ENCODE measurements at places on chromosomes 13 and 19.

GRCh38 chr19:57829316-57829715 lies 783 bp upstream of the ZNF587B start:
- DNase-seq, result no peak

DNA sequence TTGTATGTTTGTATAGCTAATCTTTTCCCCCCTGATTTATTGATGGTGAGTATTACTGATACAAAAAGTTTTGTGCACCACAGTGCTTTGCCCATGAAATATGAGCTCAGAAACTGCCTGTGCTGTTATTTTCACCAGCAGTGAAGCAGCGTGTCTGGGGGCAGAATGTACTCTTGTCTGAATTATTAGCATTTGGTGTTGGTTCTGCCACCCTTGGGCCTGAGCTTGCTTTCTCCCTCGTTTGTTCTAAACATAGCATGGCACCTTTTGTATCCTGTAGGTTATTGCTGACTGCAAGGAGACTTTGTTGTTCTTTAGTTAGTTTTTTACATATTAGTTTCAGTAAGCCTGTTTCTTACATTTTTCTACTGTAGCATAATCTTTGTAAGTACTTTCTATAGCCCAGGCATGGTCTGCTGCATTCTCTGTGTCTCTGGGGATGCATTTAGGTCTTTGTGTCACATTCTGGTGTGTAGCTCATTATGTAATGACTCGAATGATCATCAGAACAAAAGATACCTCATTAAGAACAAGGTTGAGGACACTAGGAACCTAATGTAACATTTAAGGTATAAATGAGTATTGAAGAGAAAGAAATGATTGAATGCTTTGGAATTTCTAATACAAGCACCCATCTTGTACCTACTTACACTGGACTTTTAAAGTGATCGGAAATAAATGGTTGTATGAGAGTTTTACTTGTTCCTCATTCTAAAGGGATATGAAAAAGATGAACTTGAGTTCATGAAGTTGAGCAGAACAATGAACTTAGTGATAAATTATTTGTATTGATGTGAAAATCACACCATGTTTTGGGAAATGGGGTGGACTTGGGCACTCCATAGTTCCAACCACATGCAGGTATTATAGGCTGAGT lies 50.3 kb upstream of the GPI start:
- DNase-seq, result no peak

GRCh38 chr13:77028202-77028601 lies 1.2 kb upstream of the FBXL3 start:
- DNase-seq, result no peak

DNA sequence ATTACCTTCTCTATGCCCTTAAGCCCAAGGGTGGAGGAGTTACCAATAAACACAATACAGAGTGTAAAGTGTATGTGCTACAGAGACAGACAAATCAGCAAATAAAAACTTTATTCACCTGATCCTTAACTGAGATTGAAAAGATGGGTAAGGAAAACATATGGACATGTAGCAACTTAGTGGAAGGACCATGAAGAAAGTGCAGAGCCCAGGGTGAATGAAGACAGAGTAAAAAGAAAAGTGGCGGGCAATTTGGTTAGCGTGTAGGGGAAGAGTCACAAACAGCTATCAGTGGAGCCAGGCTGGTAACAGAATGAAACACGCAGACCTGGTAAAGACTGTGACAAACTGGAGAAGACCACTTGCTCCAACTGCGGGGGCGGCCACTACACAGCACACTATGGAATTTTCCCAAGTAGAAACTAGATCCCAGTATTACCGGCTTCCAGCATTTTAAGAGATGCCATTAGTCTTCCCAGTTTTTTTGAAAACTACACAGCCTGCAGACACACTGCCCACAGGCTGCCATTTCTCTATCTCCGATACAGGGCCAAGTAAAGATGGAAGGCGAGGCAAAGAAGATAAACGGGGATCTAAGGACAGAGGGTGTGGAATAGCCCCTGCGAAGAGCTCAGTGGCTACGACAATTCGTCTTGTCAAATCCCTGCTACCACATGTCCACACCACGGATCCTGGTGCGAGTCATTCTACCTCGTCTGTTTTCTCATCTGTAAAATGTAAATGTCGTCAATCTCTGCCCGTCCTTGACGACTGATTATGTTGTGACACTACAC lies 1.2 kb downstream of the UQCRFS1 start:
- DNase-seq, result no peak

DNA sequence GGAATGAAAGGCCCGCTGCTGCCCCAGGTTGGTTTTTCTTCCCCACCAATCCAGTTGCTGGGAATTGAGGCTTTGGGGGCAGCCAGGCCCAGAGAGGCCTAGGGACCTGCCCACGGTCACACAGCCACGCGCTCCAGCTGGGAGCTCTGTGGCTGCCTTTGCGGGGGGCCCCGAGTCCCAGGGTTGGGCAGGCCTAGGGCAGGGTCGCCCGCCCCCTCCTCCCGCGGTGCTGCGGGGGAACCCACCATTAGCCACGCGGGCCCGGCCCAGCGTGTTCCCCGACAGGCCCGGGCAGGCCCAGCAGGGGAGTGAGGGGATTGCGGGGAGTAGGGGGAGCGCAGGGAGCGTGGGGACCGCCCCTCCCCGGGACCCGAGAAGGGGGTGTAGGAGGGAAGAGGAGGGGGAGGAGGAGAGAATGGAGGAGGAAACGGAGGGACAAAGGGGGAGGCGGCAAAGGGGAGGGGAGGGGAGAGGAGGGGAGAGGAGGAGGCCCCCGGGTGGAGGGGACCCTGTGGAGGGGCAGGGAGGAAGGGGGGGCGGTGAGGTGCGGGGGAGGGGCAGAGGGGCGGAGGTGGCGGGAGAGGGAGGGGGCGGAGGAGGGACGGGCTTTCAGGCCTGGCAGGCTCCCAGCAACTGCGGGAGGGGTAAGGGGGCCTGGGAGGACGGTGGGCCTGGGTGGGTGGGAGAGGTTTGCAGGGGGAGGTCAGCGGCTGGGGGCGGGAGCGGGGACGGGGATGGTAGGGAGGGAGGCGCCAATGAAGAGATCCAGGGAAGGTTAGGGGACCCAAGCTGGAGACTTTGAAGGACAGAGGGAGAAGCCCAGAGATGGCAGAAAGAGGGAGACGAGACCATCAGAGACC lies 12.9 kb upstream of the TLE2 start:
- DNase-seq, result no peak

GRCh38 chr13:108508263-108508662 lies 121.1 kb upstream of the MYO16 start:
- no peak for DNase-seq

GRCh38 chr19:49336482-49337266 lies 1.5 kb downstream of the CD37 start:
- no peak for DNase-seq

DNA sequence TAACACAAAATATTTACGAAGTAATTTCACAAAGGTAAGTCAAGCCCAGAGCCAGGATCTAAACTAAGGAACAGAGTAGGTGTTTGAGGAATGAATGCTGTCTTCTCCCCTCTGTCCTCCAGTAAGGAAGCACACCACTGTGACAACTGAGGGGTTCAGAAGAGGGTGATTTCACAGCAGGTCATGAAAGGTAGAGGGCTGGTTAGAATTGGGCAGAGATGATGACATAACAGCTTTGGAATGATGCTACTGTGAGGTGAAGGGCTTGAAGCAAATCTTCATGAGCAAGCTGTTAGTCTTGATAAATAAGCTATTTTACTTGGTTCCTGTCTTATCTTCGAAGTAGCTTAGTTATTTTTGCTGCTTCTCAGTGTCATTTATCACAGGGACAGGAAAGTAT lies 498.6 kb downstream of the FGF9 start:
- no peak for DNase-seq

GRCh38 chr13:76888421-76888820 lies 2.2 kb upstream of the KCTD12 start:
- no peak for DNase-seq

- DNase-seq, result no peak
These were observed 208.0 kb downstream of the LHFPL6 start for GRCh38 chr13:39394796-39395678.

- no peak for DNase-seq
These were observed 64.4 kb downstream of the RASA3 start for GRCh38 chr13:114067886-114068651.

DNA sequence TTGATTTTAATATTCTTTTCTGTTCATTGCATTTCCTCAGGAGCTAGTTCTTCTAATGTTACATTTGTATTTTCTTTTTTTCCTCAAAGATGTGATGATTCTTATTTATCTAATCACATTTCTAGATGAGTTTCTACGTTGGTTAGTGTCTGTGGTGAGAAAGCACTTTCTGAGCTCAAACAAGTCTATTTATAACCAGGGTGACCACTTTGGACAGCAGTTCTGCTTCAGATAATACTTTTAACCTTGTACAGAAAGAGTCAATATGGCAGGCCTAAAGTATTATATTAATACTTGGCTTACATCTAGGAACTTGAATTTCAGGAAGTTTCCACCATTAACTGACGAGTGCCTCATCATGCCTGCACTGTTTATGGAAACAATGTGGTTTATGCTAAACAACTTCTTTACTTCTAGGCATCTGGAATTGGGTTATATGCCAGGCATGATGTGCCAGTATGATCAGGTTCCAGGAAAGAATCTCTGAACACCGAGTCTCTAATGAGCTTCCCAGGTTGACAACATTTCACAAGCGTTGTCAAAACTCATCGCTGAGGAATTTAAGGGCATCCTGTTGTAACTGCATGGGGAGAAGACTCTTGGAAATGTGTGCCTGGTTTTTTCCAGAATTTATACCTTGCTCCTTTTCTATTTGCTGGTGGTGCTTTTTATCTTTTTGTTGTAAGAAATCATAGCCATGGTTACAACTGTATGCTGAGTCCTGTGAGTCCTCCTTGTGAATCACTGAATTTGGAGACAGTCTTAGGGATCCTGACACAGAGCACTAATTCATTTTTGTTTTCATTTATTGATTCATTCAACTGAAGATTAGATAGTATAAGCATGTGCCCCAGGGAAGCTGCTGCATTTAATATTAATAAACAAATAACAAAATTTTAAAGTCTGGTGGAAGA lies 344.4 kb upstream of the PCDH9 start:
- DNase-seq, result no peak

DNA sequence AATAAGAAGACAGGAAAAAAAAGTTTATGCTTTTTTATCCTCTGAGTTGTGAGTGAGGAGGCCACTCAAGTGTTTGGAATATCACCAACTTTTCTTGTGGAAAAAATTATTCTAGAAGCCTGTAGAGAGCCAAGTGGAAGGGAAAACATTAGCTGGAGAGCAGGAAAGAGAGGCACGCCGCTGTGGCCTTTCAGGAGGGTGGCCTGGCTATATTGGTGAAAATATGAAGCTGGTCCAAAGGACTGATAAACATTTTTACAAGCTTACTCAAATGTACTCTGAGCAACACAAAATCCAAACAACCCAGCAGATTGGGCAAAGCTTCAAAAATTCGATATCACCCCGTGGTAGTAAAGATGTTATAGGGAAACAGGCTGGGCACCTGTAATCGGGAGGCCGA lies 2.3 kb upstream of the EIF3G start:
- DNase-seq, result no peak

- no peak for DNase-seq
These were observed 104.7 kb downstream of the TUBGCP3 start for GRCh38 chr13:112483299-112483698.

All from DMS79 (cell line).